ENCODE measurements at places on chromosomes 16 and 17.

- no peak for DNase-seq
Observed at GRCh38 chr16:14198572-14198971, 127.5 kb downstream of the MRTFB start.

DNA sequence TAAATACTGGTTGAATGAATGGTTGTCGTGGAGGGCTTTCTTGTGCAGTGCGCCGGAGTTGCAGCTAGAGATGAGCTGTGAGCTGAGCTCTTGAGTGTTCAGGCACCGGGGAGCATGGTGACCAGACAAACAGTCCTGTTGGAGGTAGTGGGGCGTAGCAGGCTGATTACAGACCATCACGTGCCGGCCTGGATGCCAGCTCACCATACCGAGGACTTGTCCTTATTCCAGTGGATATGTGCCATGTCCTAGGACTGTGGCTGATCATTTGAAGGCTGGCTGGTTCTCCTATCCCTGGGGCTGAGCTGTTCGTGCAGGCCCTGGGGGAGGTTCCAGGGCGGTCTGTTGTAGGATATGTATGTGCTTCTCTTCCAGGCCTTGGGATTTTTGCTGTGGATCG is 60.0 kb downstream of the ABCC1 start:
- no peak for DNase-seq

DNA sequence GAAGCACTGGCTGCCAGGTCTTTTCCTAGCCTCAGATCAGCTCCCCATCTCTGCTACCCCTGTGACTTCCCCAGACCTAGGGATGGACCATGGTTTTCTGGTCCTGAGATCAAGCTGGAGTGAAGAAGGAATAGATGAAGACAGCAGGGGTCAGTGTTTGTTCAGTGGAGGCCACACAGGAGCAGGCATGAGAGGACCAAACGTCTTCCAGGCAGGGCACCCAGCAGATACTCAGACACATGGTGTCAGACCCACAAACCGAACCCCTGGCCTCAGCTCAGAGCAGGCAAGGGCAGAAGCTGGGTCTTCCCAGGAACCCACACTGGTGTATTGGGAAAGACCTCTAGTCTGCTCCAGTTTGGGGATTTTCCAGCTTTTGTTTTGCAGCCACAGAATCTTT is 189.7 kb downstream of the IRX5 start:
- DNase-seq, result no peak

GRCh38 chr16:19090916-19091315 is 22.8 kb upstream of the ITPRIPL2 start:
- DNase-seq, result no peak

DNA sequence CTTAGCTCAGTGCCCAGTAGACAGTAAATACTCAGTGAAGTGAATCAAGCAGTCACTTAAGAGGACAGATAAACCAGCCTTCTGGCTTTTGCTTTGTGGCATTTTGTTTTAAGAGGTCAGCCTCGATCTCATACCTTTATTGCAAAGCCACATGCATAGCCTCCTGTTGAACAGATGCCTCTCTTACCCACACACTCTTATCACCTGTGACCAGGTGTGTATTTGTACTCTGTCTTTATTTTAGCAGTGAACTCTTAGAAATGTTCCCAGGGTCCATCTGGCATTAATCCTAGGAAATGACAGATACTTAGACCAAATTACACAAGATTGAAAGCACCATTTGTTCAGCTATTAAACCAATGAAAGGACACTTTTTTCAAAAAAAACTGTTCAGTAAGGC is 1426.5 kb downstream of the CDH11 start:
- DNase-seq, result no peak

DNA sequence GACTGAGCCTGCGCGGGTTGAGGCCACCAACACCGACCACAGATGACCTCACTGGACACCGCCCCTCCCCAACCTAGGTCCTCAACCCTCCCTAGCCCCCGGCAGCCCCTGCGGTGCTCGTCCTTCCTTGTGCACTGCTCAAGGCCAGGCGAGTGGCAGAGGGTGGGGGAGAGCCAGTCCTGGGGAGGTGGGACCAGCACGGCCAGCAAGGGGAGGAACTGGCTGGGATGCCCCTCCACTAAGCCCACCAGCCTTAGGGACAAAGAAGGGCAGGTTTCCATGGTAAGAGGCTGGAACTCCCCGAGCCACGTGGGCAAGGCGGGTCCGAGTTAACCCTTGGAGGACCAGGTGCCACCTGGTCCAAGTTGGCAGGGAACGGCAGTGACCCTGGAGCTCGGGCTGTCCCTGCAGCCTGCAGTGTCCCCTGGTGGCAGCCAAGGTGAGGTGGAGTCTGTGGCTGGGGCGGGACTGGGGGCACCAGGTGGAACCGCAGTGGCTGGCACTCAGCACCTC is 9.2 kb downstream of the FSCN2 start:
- no peak for DNase-seq

DNA sequence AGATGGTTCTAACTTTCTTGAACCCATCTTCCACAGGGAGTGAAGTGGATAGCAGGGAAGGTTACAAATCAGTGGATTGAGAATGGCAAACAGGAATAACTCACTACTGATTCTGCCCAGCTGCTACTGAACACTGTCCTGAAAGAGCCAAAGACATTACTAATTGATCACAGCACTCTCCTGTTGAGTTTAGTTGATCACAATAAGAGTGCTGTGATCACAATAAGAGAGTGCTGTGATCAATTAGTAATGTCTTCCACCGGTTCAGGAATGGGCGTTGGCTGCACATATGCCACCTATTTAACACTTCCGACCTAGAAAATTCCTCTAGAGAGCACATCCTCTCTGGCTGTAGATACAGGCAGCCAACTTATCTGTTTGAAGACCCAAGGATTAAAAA is 11.4 kb downstream of the CFAP97D1 start:
- DNase-seq, result peak; percentile 18

DNA sequence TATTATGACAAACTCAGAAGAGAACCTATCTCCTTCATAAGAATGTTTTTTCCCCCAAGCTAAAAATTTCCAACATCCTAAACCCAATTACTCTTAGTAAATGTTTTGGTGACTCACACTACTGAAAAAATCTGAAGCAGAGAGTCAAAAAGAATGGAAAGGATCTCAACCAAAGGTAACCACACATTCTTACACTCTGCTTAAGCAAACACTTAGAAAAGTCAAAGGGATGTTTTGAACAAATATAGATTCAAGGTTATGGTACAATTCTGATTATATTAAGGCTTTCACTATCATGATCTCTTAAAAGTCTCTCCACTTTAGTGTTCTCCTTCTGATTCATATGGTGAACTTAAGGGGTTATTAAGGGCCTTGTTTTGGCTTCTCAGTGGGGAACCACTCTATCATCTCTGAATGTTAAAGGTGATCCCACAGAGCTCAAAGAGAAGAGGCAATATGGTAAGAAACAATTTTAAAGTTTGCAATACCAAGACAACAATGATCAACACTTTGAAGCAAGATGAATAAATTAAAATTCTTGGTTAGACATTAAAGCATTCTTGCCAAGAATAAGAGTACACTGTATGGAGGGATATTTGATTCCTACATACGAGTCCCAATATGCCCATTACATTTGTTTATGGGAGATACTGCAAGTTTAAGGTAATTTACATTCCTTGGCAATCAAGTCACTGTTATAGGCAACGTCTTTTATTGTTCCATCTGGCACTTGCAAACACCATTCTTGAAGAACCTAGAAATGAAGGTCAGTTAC is 69.2 kb downstream of the CDC27 start:
- DNase-seq, result no peak

DNA sequence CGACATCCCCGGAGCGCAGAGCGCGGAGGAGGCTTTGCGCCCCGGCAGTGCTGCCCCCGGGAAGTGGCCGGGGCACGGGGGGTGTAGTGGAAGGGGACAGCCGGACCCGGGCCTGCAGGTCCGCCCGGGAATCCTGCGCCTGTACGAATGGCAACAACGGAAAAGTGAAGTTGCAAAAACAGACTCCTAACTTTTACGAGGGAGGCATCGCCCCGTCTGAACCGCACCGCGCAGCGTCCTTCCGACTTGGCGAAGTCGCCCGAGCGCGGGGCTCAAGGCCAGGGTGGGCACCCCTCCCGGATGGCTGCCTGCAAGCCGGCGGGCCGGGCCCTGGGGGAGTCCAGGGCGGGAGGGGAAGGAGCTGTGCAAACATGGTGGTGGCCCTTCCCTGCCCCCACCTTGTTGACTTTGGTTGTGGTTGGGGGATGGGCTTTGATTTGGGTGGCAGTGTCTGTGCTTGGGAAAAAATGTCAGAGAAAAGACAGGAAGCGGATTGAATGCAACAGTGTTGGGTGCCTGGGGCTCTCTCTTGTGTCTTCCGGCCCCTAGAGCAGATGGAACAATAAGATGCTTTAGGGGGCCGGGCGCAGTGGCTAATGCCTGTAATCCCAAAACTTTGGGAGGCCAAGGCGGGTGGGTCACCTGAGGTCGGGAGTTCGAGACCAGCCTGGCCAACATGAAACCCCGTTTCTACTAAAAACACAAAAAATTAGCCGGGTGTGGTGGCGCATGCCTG is 675 bp downstream of the RNF213 start:
- DNase-seq, result no peak

GRCh38 chr16:74623214-74623838 is 16.4 kb upstream of the GLG1 start:
- no peak for DNase-seq

DNA sequence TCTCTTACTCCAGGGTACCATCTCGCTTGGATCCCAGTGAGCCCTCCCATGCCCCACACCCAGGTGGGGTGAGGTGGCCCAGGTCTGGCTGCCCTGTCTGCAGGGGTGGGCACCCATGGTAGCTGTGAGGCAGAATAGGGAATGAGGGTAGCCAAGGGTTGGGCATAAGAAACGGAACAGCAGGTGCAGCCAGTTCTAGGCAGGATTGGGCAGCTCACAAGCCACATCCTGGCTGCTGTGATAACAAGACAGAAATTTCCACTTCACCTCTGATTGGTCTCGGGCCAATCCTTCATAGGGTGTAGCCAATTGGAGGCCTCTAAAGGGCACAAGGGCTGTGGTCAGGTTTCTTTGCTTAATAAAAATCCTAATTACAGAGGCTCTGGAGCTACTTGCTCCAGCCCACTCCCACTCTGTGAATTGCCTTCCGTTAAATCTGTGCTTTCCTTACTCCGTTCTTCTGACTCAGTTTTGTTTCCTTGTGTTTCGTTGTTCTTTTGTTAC is 1.5 kb upstream of the ARHGDIG start:
- DNase-seq, result peak; percentile 79

DNA sequence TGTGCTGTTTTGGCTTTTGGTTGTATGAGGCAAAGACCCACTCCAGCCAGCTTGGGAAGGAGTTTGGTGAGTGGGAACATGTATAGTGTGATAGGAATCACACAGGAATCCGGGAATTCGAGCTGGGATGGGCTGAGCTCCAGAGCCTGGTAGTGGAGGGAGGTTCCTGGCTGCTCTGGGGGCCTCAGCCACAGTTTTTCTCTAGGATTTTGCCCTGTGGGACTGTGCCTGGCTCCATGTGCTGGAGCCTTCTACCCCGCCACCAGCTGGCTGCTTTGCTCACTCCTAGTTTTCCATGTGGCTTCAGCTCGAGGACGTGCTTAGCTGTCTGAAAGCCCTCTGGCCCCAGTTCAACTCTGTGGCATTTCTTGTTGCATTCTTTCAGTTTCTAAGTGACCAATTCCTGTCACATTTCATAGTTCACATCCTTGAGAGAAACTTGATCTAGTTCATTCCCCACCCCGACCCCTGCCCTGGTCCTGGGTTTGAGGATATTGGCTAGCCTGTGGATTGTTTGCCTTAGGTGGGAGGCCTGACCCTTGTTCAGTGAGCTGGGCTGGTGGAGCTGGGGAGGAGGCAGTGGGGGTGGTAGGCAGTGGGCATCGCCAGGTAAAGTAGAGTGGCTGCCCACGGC is 5.0 kb downstream of the SEC14L1 start:
- peak; percentile 13 for DNase-seq

GRCh38 chr17:14119546-14119945 is 50.2 kb downstream of the COX10 start:
- DNase-seq, result no peak

- DNase-seq, result no peak
Observed at GRCh38 chr16:52925143-52925542, 127.6 kb downstream of the CHD9NB start.

DNA sequence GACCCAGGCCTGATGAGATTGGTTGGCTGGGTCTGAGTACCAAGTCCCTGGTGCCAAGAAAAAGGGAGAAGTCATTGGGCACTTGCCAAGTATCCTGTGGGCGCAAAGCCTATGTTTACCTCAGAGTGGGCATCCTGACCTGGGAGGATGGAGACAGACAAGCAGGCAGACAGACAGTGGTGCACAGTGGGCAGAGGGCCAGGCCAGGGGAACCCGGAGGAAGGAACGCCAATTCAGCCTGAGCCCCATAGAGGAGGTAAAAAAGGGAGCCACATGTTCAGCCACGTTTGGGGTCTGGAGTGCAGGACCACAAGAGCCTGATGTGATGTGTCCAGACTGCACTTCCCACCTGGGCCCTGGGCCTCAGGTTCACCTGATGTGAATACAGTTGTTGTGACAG is 5.4 kb downstream of the PHKG2 start:
- no peak for DNase-seq

- no peak for DNase-seq
Observed at GRCh38 chr16:20243731-20244281, 83.5 kb downstream of the GP2 start.

- no peak for DNase-seq
Observed at GRCh38 chr17:69567130-69567529, 152.6 kb downstream of the MAP2K6 start.

Data from T-helper 2 cell (primary cell).